ENCODE measurements at places on chromosomes 1 and 21.

GRCh38 chr1:56436296-56436695 is 143.1 kb downstream of the PLPP3 start:
- no peak for DNase-seq

- no peak for DNase-seq
Measured at GRCh38 chr1:240611619-240612480, at the start of gene GREM2. Gene GREM2, minus strand, starts transcription at chr1:240612155. Its CDS starts 118,680 bp downstream, at chr1:240493475.

- DNase-seq = no peak
Measured at GRCh38 chr1:162366149-162366548, 10.5 kb downstream of the SPATA46 start.

GRCh38 chr21:32990666-32991065 is 35.1 kb upstream of the OLIG2 start:
- no peak for DNase-seq

Data from activated T-helper 1 cell treated with anti-CD3 and anti-CD28 coated beads, Interleukin-2, amount 50 U/mL, for 16 hours (primary cell).